ENCODE measurements at places on chromosomes 16 and 17.
A peak's percentile ranks its signal among the peaks of the same experiment; 100 is the strongest.

GRCh38 chr17:30148376-30148775 lies 31.8 kb downstream of the NSRP1 start:
- no peak for DNase-seq

DNA sequence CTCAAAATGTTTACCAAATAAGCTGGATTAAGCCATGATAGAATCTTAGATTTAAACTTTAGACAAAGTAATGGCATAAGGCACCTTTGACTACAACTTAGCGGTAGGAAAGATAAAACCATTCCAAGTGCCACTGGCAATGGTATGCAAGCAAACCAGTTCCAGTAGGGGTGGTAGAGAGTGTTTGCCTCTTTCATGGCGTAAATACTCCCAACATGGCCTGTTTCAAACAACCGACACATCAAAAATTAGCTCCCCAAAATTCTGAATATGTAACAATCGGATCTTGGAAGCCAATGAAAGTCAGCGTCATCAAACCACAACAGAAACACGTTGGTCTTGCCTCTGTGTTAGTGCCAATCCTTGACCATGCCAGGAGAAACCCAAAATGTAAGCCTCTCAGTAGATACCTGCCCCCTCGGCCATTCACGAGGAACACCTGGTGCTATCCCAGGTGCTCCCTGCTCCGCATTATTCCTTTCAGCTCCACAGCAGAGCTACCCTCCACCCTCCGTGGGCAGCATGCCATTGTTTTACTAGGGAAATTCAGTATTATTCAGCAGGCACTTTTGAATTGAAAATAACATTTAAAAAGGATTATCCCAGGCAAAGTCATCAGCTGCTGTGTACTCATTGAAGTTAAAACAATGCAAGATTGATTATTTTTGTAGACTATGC lies 307.8 kb upstream of the CDH11 start:
- no peak for DNase-seq

DNA sequence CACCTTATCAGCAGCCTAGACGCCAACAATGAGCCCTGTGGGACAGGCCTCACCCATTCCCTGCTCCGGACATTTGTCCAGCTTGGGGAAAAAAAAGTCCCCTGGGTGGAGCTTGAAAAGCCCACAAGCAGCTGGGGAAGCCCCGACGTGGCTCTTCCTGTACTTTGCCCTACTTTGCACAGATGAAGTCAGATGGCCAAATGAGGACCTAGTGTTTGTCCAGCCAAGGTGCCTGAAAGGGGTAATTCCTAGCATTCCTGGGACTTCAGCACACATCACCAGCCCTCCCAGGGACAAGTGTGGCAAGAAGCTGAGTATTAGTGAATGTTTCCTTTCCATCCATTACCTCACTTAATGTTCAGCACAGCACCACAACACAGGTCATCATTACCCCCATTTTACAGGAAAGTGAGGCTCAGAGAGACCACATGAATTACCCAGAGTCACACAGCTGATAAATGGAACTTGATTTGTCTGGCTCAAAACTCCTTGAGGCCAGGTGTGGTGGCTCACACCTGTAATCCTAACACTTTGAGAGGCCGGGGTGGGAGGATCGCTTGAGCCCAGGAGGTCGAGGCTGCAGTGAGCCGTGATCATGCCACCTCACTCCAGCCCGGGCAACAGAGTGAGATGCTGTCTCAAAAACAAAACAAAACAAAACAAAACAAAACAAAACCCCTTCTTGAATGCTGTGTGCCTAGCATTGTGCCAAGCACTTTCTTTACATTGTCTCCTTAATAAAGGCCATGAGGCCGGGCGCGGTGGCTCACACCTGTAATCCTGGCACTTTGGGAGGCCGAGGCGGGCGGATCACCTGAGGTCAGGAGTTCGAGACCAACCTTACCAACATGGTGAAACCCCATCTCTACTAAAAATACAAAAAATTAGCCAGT lies 19.9 kb upstream of the PLLP start:
- no peak for DNase-seq

DNA sequence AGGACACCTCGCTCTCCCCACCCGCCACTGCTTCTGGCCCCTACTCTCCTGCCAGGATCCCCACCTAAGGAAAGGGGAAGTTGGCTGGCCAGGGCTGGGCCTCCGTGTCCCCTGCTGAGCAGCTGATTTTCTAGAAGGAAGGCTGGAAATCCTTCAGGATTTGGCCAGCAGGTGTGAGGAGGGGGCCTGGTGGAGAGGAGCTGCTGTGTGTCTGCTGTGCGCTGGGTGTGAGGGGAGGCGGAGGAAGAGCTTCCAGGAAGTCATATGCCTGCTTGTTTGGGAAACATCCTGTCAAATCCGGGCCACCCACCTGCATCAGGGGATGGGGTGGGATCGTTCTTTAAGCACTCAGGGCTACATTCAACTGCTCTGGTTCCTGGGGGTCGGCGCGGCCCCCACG lies 28.6 kb downstream of the TPSG1 start:
- no peak for DNase-seq

GRCh38 chr17:1109606-1110540 lies 69.9 kb downstream of the ABR start:
- DNase-seq, result peak; percentile 69

DNA sequence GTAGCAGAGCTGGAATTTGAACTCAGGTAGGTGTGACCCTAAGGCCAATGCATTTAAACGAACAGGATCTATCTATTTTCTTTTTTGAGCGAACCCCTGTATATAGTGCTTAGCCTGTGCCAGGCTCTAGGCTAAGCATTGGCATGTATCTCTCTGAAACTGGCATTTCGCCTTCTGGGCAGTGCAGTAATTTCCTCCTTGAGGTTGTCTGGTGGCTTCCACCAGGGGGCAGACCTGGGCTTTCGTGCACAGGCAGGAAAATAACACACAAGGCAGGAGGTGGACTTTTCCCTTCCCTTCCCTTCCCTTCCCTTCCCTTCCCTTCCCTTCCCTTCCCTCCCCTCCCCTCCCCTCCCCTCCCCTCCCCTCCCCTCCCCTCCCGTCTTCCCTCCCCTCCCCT lies 34.4 kb upstream of the PRKCB start:
- DNase-seq, result peak; percentile 83

DNA sequence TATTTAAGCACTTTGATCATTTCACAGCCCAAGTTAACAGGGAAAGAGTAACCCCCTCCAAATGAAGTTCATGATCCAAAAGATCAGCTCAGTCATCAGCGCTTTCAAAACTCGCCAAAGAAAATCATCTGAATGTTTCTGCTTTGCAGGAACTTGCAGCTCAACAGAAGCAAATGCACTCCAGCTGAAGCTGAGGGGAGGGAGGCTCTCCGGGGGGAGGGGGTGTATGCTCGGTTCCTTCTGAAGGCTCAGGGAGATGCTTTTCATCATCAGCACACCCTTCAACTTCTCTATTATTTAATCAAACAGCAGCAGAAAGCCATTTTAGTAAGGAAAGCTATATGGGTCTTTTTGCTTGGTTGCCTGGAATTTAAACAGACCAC lies 24.4 kb upstream of the ERN1 start:
- no peak for DNase-seq

GRCh38 chr17:57889892-57890856 lies 40.3 kb upstream of the MRPS23 start:
- DNase-seq, result no peak

DNA sequence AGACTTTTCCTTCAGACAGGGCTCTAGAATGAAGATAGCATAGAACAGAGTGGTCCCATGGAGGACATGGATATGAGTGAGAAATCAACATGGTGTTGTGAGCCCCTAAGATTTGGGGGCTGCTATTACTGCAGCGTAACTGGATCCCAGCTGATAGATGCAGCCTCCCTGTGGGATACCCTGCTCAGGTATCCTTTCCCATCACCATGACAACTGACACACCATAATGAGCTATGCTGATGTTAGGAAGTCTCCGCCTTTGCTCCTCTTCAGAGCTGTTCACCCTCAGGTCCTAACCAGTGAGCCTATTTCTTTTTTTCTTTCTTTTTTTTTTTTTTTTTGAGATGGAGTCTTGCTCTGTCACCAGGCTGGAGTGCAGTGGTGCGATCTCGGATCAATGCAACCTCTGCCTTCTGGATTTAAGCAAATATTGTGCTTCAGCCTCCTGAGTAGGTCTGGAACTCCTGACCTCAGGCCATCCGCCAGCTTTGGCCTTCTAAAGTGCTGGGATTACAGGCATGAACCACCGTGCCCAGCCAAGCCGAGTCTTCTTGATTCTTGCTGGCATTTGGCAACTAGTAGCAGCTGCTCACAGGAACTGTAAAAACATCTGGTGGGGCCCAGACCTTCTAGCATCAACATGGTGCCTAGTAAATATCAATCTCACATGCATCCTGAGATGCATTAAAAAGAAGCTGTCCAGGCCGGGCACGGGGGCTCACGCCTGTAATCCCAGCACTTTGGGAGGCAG lies 17.1 kb downstream of the STX4 start:
- no peak for DNase-seq

All from activated CD4-positive, alpha-beta memory T cell treated with anti-CD3 and anti-CD28 coated beads for 36 hours (primary cell).